ENCODE measurements at places on chromosomes 7 and 10.
A peak's percentile ranks its signal among the peaks of the same experiment; 100 is the strongest.

- DNase-seq = no peak
Observed at GRCh38 chr7:129470411-129470810, 31.9 kb upstream of the SMKR1 start.

- DNase-seq = no peak
Observed at GRCh38 chr10:99766302-99766681, 16.1 kb upstream of the ABCC2 start.

DNA sequence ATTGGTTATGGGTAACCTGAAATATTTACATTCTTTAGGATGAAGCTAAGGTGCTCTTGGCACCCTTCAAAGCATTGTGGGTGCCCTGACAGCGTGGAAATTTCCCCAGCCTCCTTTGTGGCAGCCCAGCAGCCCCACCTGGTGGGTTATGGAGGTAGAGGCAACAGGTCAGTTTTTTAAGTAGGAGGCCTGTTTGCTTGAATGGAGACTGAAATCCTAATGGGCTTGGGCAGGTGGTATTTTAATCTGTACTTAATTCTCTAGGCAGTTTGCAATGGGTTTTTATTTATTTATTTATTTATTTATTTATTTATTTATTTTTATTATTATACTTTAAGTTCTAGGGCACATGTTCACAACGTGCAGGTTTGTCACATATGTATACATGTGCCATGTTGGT lies 139.4 kb downstream of the EPC1 start:
- peak; percentile 13 for DNase-seq

- no peak for DNase-seq
Observed at GRCh38 chr7:135553346-135553745, 4.4 kb upstream of the NUP205 start.

DNA sequence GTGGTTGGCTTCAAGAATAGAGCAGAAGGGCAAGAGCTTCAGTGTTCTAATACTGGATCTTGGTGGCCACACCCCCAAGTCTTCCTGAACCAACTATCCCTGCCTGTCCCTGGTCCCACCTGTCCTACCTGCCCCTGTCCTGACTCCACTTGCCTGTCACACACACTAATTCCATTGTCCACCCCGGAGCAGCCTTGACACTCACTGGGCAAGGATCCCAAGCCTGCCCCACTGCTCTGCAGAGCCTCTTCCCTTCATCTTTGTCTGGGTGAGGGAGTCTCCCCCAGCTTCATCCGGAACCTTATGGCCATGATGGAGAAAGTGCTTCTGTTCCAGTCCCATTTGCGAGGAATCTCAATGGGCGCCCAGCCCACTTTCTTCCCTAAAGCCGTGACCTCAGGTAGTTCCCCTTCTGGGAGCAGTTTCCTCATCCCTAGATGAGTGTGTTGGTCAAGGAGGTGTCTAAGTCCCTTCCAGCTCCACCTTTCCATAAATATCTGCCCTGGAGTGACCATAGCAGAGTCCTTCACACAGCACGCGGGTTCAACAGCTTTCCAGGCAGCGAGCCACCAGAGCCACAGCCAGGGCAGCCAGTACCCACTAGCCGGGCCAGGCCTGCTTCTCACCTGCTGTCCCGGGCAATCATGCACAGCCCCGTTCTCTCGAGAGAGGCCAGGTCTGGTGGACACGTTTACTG lies 61.5 kb downstream of the VIPR2 start:
- no peak for DNase-seq

DNA sequence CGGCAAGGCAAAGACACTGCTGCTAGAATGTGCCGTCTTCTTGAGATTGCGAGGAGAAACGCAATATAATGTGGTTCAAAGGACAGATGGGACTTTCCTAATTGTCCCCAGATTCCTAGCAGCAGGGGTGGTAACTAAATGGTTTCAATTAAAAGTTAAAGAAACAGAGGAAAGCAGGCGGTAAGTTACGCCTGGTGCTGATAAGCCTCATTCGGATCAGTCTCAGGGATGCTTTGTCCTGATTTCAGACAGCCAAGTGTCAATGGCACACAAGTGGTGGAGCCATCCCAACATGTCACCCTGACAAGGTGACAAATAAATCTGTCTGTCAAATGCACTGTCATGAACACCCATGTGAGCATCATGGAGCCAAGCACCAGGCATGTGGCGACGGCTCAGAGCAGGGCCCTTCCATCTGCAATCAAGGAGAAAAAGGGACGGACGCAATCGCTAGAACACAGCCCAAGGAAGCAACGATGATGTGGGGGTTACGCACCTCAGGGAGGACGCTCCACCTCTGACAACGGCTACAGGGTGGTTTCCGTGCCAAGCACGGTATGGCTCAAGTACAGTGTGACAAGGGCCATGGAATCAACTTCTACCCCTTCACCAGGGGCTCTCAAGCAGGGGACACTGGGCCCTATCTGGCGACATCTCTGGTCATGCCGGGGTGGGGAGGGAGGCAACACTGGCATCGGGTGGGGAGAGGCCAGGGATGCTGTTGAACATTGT lies 66.2 kb downstream of the CTBP2 start:
- DNase-seq = no peak

GRCh38 chr7:149330914-149331567 lies 69.0 kb downstream of the ZNF783 start:
- DNase-seq = no peak

GRCh38 chr10:100803908-100804307 lies 58.5 kb downstream of the PAX2 start:
- DNase-seq = no peak

GRCh38 chr10:71312811-71313789 lies 6.0 kb upstream of the SLC29A3 start:
- DNase-seq = no peak

DNA sequence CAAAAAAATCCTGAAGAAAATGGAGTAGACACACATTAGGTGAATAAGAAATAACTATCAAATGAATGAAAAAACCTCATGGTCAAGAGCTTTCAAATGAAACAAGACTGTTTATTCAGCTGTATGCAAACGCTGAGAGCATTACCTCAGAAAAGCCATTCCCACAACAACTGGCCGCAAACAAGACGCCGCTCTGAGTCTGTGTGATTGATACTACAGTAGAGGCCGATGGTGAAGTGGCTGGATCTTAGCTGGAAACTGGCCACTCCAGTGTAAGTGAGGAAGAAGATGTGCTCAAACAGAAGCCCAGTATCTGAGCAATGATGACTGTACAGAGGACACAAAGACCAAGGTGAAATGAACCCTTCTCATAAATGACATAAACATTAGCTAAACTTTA lies 252.4 kb upstream of the GHITM start:
- no peak for DNase-seq

GRCh38 chr10:133401500-133401899 lies 7.5 kb downstream of the MTG1 start:
- no peak for DNase-seq

GRCh38 chr7:133948588-133948987 lies 178.6 kb upstream of the LRGUK start:
- DNase-seq = no peak

DNA sequence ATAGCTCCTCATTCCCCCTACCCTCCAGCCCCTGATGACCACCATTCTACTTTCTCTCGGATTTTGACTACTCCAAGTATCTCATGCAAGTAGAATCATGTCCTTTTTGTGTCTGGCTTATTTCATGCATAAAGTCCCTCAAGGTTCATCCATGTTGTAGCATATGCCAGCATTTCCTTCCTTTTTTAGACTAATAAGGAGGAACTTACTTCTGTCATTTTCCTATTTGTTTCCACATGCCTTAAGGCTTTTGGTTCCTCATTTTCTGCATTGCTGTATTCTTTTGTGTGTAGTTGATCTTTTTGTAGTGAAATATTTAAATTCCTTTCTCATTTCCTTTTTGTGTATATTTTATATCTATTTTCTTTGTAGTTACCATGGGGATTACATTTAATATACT lies 376.9 kb downstream of the CALN1 start:
- DNase-seq = no peak

- DNase-seq = no peak
Observed at GRCh38 chr10:53765311-53765710, 992.7 kb upstream of the MBL2 start.

DNA sequence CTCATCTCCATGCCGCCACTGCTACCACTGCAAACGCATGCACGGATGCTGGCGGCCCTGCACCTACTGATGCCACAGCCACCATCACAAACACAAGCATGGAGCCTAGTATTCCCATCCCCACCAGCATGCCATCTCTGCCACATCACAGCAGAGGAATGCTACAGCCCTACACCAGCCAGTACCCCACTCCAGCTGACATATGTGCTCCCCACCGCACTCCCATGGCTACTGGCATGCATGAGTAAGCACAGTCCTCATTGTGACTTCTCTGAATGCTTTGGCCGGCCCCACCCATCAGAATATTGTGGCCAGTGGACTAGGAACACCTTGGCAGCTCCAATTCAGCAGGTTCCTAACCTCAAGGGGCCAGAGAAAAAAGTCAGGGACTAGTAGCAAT lies 705.5 kb downstream of the POM121L12 start:
- no peak for DNase-seq

DNA sequence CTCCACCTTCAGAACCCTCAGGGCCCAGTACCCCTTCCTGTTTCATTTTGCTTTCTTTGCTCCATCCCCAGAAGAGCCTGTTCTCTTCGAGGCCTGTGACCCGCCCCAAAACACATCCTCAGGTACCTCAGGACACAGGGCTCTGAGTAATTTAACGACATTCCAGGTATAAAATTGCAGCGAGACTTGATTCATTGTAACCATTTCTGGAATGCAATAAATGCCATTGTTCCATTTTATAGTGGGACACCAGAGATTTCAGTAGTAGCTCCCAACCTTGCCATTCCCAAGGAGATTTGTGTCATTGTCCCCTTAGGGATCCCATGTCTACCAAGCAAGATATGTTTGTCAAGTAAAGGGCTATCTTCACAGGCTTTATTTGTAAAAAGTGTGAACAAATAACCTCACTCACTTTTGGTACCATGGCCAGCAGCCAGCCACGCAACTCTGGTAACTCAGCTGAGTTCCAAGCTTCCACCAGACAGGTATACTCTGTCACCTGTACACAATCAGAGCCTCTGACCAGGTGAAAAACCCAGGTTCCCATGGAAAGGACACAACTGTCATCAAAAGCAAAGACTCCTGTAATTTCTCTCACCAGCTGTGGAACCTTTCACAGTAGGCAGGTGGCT lies 441.3 kb downstream of the PLXNA4 start:
- DNase-seq = no peak

GRCh38 chr7:147014286-147014955 lies 897.8 kb downstream of the CNTNAP2 start:
- no peak for DNase-seq

GRCh38 chr7:24381894-24382505 lies 98.0 kb downstream of the NPY start:
- no peak for DNase-seq

DNA sequence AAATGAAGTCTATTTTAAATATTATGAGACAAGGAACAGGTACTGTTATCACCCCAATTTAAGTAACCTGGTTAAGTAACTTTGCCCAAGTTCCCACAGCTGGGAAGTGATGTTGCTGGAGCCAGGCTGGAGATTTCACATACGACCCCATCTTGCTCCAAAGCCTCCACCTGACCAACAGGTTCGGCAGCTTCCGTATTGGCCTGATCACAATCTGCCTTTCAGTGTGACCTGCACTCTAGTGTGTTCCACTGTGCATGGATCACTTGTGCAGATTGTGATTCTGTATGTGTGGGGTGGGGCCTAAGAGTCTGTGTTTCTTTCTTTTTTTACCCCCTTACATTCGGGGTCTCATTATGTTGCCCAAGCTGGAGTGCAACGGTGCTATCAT lies 66.1 kb downstream of the PRTFDC1 start:
- no peak for DNase-seq

- no peak for DNase-seq
Observed at GRCh38 chr7:108329514-108329913, 126.7 kb downstream of the NRCAM start.

DNA sequence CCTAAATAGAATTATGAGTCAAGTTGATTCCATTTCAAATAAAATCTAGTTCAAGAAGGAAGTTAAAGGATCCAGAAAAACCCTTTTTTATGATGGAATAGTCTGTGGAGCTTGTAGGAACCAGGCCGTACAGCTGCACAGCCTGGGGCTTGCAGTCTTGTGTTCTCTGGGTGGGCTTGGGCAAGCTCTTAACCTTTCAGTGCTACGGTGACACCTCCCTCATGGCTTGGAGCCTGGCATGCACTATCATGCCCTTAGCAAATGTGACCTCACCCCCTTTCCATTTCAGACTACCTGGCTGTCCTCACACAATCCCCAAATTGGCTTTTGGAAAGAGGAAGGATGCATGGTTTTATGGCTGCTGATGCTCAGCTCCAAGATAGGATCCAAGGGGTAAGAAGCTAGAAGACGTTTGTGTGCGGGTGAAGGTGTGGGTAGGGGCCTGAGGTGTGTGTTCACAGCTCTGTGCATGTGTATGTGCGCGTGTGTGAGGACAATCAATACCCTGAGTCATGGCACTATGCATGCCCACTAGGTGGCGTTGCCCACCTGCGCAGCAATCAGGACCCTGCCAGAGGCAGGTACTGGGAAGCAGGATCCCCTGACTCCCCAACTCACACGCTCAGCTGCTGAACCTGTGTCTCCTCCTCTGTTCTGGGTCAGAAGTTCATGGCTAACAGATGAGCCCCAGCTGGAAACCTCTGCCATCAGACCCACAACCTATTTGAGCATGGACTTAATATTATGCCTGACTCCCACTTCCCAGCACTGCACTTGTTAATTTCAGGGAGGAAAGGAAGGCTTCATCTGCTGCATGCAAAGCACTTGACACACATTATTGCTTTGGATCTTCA lies 113.4 kb downstream of the PTPN20 start:
- DNase-seq = peak; percentile 44

DNA sequence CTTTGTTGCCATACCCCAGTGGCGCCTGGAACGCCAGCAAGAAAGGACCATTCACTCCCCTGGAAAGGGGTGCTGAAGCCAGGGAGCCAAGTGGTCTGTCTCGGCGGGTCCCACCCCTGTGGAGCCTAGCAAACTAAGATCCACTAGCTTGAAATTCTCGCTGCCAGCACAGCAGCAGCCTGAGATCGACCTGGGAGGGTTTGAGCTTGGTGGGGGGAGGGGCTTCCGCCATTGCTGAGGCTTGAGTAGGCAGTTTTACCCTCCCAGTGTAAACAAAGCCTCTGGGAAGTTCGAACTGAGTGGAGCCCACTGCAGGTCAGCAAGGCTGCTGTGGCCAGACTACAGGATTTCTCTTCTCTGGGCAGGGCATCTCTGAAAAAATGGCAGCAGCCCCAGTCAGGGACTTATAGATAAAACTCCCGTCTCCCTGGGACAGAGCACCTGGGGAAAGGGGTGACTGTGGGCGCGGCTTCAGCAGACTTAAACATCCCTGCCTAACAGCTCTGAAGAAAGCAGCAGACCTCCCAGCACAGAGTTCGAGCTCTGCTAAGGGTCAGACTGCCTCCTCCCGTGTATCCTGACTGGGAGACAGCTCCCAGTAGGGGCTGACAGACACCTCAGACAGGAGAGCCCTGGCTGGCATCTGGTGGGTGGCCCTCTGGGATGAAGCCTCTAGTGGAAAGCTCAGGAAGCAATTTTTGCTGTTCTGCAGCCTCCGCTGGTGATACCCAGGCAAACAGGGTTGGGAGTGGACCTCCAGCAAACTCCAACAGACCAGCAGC lies 281.1 kb upstream of the SP4 start:
- DNase-seq = no peak
